ENCODE measurements at places on chromosomes 2 and 18.

GRCh38 chr18:40011201-40011600 lies 1943.8 kb upstream of the PIK3C3 start:
- DNase-seq = no peak

- no peak for DNase-seq
These were observed 35.4 kb upstream of the DARS1 start for GRCh38 chr2:136020831-136021230.

DNA sequence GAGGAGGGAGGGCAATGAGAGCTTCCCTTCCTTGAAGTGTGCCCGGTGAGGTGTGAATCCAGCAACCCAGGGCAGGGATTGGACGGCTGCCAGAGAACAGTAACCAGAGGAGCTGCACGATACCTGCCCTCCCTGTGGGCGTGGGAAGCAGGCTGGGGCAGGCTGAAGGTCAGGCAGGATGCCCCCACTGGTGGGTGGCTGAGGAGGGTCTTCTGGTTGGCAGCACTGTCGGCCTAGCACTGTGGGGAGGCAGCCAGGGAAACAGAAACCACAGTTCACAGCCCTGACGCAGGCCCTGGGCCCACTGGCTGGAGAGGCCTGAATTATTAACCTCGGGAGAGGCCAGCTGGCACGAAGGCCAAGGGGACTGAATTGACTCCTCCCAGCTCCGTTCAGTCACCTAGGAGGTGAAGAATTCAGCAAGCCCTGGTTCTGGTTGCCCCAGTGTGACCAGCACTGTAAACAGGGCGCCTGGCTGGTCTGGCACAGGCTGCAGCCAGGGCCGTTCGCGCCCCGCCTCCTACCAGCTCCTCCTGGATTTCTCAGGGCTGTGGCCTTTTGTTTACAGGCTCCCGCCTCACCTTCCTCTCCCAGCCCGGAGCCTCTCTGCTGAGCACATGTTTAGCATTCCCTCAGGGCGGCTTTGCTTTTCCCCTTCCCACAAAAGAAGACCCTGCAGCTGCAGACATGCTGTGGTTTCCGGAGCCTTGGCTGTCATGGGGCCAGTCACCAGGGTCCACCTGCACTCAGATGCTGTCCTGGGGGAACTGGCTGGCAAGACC lies 97.8 kb downstream of the B3GNT2 start:
- no peak for DNase-seq

DNA sequence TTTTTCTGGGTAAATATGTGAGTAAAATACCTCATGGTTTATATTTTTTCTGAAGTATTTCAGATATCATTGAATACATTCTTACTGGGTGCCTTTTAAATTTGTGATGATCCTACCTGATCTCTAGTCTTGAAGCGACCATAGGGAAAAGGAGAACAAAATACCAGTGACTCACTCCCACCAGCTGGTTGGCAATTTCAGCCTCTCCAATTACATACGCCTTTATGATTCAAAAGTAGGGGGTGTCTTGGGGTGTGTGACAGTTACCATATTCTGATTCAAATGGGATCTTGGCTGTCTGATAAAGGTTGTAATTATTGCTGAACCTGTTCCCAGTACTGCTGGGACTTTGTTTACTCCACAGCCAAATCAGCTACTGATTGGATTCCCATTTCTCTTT lies 175.9 kb upstream of the NXPH2 start:
- DNase-seq = no peak

- no peak for DNase-seq
These were observed 18.1 kb downstream of the CYP1B1 start for GRCh38 chr2:38057651-38058410.

DNA sequence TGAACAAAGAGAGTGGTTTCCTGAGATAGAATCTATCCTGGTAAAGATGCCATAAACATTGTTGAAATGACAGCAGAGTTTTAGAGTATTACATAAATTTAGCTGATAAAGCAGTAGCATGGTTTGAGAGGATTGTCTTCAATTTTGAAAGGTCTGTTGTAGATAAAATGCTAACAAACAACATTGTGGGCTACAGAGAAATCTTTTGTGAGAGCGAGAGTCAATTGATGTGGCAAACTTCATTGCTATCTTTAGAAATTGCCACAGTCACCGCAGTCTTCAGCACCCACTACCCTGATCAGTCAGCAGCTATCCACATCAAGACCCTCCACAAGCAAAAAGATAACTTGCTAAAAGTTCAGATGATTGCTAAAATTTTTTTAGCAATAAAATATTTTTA lies 17.5 kb downstream of the VRK2 start:
- no peak for DNase-seq

GRCh38 chr2:154261473-154262027 lies 389.8 kb downstream of the GALNT13 start:
- DNase-seq = no peak

GRCh38 chr2:72085036-72085435 lies 62.6 kb downstream of the CYP26B1 start:
- no peak for DNase-seq

- no peak for DNase-seq
These were observed 10.0 kb downstream of the KLF7 start for GRCh38 chr2:207155516-207156444.

DNA sequence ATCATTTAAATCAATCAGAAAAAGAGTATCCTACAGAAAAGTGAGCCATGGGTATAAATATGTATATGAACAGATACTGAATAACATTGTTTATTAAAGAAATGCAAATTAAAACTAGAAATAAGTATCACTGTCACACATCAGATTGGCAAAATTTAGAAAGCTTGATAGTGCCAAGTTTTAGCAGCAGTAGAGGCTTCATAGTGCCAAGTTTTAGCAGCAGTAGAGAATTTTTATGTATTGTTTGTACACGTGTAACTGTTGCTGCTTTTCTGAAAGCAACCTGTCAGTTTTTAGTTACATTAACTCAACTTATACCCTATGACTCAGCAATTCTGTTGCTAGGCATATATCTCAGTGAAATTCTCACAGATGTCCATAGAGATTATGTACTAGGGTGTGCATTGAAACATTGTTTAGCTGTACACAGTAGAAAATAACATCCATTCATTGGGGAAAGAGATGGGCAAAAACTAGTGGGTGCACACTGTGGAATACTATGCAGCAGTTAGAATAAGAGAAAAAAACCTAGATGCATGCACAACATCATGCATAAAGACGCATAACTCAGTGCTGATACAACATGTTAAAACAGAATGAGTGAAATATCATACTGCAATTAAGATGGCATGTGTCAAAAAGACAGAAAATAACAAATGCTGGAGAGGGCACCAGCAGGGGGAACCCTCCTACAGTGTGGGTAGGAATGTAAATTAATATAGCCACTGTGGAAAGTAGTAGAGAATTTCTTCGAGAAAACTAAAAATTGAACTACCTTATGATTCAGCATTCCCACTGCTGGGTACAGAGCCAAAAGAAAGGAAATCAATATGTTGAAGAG lies 294.5 kb upstream of the NT5C1B start:
- no peak for DNase-seq

- no peak for DNase-seq
These were observed 10.3 kb upstream of the NT5C1B start for GRCh38 chr2:18599509-18600254.

- DNase-seq = no peak
These were observed 50.5 kb upstream of the SLC1A4 start for GRCh38 chr2:64938607-64939285.

- no peak for DNase-seq
These were observed 29.3 kb downstream of the FEZ2 start for GRCh38 chr2:36568516-36569246.

- DNase-seq = no peak
These were observed 5.3 kb upstream of the TYMS start for GRCh38 chr18:652131-652530.

GRCh38 chr2:74003494-74004211 lies 18.9 kb downstream of the TET3 start:
- DNase-seq = no peak

DNA sequence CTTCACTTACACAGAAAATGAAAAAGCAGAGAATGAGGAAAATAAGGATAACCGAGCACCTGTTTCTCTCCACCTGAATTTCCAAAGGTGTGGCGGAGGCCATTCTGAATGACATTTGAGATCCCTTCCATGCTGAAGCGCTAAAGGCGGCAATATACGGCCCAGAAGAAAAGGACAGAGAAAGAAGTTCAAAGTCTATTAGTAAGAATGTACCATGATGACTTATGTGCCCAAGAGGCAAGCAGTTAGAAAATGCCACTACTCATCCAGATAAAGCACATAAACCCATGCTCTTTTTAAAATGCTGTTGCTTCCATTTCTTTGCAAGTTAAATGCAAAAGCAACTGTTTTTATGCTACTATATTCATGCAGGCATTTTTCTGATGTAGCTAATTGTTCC lies 37.2 kb downstream of the FEZ2 start:
- DNase-seq = no peak

GRCh38 chr2:113182471-113183260 lies 8.9 kb downstream of the PSD4 start:
- DNase-seq = no peak

DNA sequence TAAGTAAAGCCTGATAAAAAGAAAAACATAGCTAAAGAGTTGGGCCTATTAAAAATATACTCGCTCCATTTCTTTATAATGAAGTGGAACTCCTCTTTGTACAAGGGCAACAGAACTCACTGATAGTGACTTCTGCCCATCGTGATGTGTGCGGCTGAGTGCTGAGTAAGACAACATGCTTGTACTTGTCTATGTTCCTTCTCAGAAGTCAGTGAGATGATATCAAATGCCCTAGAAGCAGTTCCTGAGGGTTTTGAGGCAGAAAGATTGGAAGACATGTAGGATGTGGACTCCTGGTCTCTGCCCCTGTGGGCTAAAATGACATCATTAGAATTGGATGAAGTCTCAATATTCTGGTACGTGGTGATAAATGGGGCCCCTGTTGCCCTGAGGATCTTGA lies 73.8 kb downstream of the USP40 start:
- DNase-seq = no peak

- peak; percentile 12 for DNase-seq
These were observed 7.6 kb upstream of the TRIB2 start for GRCh38 chr2:12709207-12709522.

GRCh38 chr2:167136879-167137596 lies 248.8 kb downstream of the XIRP2 start:
- DNase-seq = no peak

DNA sequence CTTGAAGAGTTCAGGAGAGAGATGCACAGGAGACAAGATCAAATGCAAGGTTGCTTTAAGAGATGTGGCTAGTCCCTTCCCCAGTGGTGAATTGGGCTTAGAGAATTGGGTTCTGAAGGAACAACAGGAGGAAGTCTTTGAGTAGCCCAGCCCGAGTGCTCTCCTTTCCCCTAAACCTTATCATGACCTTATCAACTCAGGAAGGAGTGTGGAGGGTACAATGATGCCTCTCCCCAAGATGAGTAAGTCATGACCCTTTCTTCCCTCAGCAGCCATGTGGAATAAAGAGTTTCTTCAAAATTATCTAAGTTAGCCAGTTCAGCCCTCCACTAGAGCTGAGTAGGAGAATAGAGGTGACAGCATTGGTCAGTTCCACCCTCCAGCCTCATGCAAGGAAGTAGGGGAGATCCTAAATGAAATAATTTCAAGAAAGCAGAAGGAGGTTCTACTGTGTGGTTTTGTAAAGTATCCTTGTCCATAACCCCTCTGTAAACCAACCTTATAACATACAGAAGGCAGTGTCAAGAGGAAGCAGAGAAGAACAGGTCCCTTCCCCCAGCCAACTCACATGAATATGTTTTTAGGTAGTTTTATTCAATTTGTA lies 88.4 kb downstream of the ARHGAP15 start:
- DNase-seq = no peak

DNA sequence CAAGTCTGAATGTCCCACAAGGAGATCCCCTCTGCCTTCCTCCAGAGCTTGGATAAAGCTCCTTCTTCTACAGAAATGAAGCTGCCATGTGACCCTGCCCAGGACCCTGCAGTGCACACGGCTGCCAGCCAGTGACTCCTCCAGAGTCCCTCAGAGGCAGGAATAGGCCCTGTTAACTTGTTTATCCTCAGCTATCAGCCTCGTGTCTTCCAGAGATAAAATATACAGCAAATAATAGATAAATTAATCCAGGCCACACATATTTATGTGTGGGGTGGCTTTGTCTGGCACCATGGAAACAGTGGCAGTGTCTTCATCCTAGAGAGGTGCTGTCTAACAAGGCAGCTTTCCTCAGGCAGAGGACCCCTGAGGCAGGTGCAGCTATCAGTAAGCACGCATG lies 66.7 kb downstream of the TMEM18 start:
- DNase-seq = no peak

DNA sequence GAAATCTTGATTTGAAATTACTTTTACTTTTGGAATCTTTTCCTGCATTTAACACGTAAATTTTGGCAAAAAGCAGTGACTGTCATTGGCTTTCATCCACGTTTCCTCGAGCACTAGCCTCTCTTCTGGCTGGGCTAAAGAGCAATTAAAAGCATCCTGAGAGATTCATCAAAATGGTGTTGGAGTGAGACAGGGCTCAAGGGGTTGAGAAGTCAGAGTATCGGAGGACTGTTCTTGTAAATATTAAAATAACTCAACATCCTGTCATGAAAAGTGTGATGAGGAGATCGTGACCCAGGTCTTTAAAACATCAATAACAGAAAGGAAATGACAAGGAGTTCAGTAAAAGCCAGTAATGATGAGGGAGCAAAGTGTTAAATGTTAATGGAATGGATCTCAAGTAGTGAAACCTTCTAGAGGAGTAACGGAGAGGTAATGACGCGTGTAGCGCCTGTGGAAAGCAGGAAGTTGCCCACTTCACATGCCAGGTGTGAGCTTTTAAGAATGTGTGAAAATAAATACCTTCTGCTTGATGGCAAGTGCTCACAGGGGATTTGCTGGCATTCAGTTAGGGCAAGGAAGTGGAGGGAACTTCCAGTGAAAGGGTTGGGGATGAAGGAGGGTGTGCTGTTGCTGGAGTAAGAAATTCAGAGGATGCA lies 754.4 kb downstream of the ADCYAP1 start:
- no peak for DNase-seq

- no peak for DNase-seq
These were observed 146.3 kb upstream of the APCDD1 start for GRCh38 chr18:10308154-10308553.

DNA sequence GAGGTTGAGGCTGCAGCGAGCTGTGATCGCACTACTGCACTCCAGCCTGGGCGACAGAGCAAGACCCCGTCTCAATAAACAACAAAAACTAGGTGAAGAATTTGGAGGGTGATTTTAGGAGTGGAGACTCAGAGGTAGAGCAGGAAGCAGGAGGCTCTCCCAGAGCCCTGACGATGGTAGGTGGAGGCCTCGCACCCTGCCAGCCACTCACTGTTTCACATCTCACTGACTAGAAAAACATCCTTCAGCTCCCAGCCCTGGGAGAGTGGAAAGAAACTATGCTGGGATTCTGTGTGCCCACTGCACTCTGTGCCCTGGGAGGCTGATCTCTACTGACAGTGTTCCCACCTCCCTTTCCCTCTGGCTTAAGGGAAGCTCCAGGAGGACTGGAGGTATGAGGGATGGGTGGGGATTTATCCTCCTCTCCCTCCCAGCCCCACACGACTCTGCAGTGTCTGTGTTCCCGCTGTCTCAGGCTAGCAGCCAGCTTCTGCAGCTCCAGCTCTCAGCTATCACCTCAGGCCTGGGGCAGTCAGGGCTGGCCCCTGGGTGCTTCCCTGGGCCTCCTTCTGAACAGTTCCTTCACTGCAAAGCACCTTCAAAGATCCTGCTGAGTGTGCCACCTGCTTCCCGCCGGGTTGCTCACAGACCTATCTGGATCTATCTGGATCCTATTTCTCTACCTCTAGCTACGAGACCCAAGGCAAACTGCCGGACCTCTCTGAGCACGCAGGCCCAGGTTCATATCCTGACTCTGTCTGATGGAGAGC lies 9.6 kb downstream of the CIB4 start:
- DNase-seq = no peak

Measured in T-helper 1 cell (primary cell).